HS-5 (cell line): ENCODE measurements at places on chromosomes 1 and 21.
A peak's percentile ranks its signal among the peaks of the same experiment; 100 is the strongest.

DNA sequence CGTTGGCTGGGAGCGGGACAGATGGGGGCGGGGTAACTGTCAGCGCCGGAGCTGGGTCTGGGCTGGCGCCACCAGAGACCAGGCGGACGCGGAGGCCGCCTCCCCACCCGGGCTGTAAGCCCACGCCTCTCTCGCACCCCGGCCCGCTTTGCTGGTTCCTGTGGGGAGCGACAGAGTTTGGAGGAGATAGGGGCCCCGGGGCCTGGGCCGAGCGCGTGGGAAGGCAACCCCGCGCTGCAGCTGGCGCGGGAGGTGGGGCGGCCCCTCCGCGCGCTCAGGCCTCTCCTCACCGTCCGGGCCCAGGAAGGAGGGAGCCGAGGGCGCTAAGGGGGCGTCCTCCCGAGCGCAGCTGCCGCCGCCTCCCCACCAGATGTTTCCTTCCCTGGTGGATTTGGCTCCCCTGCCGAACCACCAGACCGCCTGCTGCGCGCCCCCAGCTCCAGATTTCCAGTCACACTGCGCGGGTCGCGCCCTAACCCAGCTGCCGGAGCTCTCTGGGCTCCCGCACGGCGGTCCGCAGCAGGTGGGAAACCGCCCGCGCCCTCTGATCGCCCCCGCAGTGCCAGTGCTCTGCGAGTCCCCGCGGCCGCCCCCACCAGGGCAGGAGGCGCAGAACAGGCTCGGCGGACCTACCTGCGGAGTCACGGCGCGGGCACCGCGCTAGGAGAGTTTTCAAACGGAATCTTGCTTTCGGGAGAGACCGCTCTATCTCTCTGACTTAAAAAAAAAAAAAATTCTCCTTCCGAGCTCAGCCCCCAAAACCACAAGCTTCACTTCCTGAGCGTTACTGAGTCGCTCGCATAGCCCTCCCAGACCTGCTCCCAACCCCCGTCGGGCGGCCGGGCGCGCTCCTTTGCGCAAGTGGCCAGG, 1.1 kb downstream of the GFI1 start:
- no peak for DNase-seq

DNA sequence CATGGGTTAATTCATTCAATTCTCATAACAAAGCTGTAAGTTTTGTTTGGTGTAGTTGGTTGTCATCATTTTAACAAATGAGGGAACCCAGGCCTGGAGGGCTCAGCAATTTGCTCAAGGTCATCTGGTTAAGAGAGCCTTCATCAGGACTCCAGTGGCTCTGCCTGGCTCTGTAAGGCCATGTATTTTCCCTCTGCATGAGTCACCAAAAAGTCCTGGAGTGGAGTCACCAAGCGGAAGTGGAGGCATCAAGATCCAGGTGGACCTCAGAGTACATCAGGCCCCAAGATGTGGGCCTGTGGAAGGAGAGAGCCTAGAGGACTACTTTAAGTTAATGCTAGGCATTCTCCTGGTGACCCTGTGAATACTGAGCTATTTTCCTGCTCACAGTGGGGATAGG, 30.0 kb upstream of the RBM15 start:
- no peak for DNase-seq

- no peak for DNase-seq
Observed at GRCh38 chr1:1122078-1122811, 6.4 kb upstream of the C1orf159 start.

DNA sequence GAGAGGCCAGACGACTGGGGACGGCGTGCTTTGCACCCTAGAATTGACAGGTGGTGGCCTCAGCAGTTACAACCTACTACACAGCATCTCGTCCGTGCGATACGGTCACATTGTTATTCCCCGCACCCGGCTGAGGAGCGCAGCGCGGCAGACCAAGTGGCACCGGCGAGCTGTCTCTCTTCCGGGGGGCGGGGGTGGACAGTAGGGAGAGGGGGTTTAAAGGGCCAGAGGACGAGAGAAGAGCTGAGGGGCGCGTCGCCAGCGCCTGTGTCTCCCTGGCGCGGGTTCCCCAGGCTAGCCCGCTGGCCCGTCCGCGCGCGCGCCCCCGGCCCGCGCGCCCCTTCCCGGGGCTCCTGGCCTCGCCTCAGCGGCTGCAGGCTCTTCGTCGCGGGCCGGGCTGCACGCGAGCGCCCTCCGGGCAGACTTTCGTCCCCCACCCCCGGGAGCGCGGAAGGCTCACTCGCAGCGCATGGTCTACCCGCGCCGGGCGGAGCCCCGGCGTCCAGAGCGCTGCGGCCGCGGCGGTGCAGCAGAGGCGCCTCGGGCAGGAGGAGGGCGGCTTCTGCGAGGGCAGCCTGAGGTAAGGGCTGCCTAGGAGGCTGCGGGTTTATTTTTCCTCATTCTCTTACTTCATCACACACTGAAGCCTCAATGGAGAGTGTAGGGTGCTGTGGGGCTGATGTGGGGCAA, at the start of gene PDE4B:
TSS of gene PDE4B (plus strand) at position 227 of the 690 bp plus-strand sequence.
- DNase-seq: no peak

GRCh38 chr1:188281921-188282320, 1453.2 kb downstream of the PLA2G4A start:
- no peak for DNase-seq

- DNase-seq: no peak
Observed at GRCh38 chr1:169013821-169014220, 92.7 kb upstream of the ATP1B1 start.

- no peak for DNase-seq
Observed at GRCh38 chr1:15469361-15469760, 6.5 kb upstream of the CELA2B start.

DNA sequence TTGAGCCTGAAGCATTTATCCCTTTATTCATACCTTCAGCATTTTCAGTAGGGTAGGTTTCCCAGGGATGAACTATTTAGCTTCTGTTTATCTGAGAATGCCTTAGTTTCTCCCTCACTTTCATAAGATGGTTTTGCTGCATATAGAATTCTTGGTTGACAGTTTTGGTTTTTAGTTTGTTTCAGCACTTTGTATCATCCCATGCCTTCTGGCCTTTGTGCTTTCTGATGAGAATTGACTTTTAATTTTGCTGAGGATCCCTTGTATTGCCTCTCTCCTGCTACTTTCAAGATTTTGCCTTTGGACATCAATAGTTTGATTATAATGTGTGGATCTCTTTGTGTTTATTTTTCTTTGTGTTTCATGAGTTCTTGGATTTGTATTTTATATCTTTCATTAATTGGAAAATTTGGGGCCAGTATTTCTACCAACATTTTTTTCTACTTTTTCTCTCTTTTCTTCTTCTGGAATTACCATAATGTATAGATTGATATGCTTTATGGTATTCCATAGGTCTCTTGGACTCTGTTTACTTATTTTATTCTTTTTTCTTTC, 236.6 kb downstream of the LBR start:
- no peak for DNase-seq

- DNase-seq: peak; percentile 84
Observed at GRCh38 chr1:180131510-180131909, 23.2 kb upstream of the QSOX1 start.

DNA sequence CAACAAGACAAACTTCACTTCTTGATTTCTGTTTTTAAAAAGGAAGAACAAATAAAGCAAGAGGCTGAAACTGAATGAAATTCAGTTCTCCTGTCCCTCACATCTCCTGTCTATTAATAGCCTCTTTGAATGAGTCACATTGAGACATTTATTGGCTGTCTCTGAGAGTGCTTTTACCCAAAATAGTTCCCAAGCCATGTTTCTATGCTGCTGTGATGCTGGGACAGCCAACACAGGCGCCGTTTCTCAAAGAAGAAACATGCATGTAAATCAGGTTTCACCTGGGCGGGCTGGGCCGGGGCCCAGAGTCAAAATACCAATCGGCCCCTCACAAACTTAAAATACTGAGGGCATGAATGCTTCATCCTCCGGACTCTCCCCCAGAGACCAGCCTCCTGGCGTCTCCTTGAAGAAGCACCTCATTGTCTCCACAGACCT, 105.2 kb downstream of the EDEM3 start:
- DNase-seq: no peak

- no peak for DNase-seq
Observed at GRCh38 chr21:41651830-41652229, 115.0 kb downstream of the RIPK4 start.

DNA sequence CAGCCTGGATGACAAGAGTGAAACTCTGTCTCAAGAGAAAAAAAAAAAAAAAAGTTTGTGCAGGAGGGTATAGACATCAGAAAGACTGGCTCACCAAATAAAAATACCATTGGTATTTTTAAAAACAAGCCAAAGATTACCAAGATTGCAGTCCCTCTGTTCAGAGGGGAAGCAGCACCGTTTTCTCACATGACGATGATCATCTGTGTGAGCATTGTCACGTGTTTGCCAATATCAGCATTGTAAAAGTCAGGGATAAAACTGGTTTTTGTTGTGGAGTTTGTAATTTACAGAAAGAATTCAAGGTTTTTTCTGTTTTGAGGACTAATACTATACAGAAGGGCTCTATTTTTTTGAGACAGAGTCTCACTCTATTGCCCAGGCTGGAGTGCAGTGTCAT, 26.5 kb downstream of the ZNF362 start:
- no peak for DNase-seq

- no peak for DNase-seq
Observed at GRCh38 chr1:167756730-167757405, 35.1 kb downstream of the MPZL1 start.

GRCh38 chr1:155794605-155795245, 62.3 kb downstream of the GON4L start:
- DNase-seq: no peak

GRCh38 chr1:18475234-18475905, 5.4 kb upstream of the KLHDC7A start:
- DNase-seq: no peak

GRCh38 chr1:13780780-13781179, 80.8 kb downstream of the PRDM2 start:
- DNase-seq: no peak

DNA sequence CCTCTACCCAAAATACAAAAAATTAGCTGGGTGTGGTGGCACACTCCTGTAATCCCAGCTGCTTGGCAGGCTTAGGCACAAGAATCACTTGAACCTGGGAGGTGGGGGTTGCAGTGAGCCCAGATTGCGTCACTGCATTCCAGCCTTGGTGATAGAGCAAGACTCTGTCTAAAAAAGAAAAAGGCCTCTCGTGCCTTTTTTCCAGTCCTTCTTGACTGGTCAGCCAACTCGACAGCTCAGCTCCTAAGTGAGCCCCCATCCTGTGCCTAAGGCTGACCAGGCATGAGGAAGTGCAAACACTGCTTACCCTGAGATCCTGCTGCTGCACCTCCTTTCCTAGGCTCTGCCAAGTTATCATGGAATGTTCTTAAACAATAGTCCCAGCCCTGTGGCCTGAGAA, 10.1 kb upstream of the PROK1 start:
- DNase-seq: no peak

DNA sequence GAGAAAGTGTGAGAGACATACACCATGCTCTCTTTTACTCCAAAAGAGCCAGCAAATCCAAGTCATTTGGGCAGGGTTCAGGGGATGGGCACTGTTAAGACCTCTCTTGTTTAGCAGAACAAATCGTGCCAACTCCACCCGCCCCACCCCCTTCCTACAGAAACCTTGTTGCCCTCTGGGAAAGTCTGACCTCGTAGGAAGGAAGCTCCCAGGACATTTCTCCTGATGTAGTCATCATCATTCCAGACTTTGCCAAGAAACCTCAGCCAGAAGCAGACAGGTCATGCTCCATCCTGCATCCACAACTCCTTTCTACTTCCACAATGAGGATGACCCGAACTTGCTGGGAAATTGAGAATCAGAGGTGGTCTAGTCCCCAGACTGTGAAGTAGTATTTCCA, 57.7 kb downstream of the UBE2T start:
- peak; percentile 69 for DNase-seq

DNA sequence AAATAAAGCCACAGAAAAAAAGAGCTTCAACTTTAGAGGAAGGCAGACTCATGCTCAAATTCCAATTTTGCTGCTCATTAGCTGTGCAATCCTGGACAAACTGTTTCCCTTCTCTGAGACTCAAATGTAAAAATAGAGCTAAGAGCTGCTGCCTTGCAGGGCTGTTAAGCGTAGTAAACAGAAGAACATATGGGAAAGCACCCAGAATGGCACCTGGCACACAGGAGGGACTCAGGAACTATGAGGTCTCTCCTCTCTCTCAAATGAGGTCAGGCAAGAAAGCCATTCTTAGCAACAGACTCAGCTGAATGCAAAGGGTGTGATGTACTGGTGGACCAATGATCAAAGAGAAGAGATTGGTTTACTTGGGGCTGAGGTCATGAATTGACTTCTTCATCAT, 61.3 kb downstream of the TRABD2B start:
- DNase-seq: no peak

DNA sequence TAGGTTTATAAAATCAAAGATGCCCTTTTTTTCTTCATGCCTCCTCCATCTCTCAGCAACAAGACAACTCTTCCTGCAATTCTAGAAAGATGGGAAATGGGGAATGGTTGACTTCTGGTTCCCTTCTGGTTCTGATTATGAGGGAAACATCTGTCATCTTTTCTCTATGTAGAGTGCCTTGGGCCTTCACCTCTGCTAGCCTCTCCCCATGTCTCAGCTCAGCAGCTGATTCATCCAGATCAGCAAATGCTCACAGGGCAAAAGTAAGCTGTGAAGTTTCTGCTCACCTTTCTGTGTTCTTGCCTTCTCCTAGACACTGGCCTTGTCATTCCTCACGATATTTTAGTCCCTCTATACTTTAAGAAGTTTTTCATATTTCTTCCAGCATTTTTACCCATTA, 17.8 kb upstream of the BECN2 start:
- DNase-seq: no peak
